NCI-H1694 (cell line): ENCODE measurements at places on chromosomes 5 and 9.

GRCh38 chr5:173392-174290, 17.7 kb upstream of the LRRC14B start:
- DNase-seq, result no peak

GRCh38 chr5:136022965-136023364, 5.8 kb upstream of the TGFBI start:
- no peak for DNase-seq

DNA sequence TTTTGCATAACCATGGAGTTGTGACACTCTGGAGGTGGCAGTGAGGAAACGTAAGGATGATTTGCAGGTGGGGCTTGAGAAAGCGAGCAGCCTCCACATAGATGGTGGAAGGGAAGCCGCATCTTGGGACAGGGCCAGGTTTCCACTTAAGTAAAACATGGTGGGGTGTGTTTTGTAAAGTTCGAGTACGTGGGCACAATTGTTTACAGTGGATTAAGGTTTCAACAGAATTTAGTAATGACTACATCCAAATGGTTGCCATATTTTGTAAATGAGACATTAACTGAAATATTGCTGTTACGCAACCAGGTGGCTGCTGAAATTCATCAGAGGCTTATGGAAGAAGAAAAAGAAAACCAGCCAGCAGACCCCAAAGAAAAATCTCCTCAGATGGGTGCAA, 85.4 kb upstream of the IL7R start:
- no peak for DNase-seq

- peak; percentile 44 for DNase-seq
Measured at GRCh38 chr5:52007230-52007858, 624.1 kb downstream of the ISL1 start.

- no peak for DNase-seq
Measured at GRCh38 chr9:125989090-125989501, 241.9 kb downstream of the PBX3 start.

- no peak for DNase-seq
Measured at GRCh38 chr5:54832858-54833257, 152.5 kb downstream of the ESM1 start.

- no peak for DNase-seq
Measured at GRCh38 chr5:10602031-10602806, 38.3 kb downstream of the ANKRD33B start.

DNA sequence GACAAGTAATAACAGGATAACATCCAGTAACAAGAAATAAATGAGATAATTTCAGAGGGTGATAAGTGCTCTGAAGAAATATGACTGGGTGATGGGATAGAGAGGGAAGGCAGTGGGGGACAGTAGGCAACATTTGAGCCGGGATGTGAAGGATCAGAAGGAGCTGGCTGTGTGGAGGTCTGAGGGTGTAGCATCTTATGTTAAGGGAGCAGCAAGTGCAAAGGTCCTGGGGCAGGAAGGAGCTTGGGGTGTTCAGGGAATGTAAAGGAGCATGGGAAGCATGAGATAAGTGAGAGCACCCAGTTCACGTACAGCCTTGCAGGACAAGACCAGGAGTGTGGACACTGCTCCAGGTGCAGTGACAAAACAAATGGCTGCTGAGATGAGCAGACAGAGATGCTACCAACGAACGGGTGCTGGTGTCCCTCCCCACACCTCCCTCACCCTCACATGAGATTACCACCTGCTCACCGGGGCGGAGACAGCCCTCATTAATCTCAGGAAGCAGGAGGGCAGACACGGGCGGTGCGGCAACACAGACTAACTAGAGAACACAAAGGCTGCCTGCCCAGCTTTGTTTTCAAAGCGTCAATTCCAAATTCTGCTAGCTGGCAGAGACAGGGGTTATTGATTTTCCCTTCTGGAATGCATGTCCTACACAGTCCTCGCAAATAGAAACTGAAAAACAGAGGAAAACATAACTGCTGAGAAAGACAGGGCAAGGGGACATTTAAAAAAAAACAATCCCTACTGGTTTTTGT, 298.1 kb upstream of the PANK3 start:
- DNase-seq, result no peak

GRCh38 chr9:107591781-107592180, 102.2 kb upstream of the KLF4 start:
- no peak for DNase-seq

- DNase-seq, result no peak
Measured at GRCh38 chr5:97006454-97007060, 70.7 kb downstream of the LNPEP start.

- no peak for DNase-seq
Measured at GRCh38 chr5:29642601-29643000, 1550.9 kb upstream of the CDH6 start.

GRCh38 chr5:88690409-88691229, 192.4 kb downstream of the MEF2C start:
- DNase-seq, result peak; percentile 25

DNA sequence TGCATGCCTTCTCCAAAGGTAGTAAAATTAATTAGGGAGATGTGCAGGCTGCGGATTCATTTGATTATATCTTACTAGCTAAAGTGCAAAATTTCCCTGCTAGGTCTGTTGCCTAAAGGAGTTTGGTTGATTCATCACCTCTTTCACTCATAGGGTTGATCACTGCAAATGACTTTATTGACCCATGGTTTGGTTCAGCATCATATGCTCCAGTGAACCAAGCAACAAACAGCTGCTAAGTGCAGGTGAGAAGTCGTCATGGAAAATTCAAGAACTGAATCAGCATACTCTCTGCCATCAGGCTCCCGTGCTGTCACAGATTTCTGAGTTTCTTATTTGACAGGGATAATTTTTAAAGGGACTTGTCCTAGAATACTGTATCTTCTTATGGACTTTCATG, 571.8 kb upstream of the CDH18 start:
- DNase-seq, result no peak
